SK-MEL-5 (cell line): ENCODE measurements at places on chromosomes 11 and 22.

GRCh38 chr11:116773203-116774097, 663 bp upstream of the BUD13 start:
- DNase-seq = no peak

GRCh38 chr11:100190395-100190794, 496.7 kb upstream of the ARHGAP42 start:
- DNase-seq = no peak

DNA sequence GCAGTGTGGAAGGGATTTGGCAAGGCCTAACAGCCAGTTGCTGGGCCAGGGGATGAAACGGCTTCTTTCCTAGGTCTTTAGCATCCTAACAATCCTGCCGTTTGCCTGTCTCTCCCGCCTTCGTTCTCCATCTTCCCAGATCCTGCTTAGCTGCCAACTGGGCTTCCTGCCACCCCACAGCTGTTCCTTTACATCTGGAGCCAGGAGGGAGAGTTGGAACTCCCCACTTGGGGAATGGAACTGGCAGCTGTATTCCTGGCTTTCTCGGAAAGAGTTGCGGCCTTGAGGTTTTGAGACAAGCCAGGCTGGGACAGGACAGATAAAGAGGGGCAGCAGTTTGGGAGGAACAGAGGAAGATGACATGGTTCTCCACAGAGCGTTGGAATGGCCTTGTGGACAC, 59.6 kb downstream of the ST3GAL4 start:
- DNase-seq = no peak

DNA sequence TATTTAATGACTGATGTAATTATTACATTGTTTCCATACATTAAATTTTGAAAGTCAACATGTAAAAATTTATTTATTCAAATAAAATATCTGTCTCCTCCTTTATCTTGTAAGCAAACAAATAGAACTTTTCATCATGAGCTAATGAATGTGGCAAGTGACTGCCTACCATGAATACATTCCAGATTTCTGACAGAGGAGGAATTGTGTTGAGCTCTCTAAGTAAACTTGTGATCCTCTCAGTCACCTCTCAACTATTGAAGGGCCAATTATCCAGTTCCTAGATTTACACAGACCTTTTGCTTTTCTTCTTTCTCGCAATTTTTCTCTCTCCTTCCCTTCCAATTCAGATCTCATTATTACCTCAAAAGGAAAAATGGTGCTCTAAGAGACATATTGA, 21.5 kb downstream of the PRRG4 start:
- DNase-seq = peak; percentile 95

DNA sequence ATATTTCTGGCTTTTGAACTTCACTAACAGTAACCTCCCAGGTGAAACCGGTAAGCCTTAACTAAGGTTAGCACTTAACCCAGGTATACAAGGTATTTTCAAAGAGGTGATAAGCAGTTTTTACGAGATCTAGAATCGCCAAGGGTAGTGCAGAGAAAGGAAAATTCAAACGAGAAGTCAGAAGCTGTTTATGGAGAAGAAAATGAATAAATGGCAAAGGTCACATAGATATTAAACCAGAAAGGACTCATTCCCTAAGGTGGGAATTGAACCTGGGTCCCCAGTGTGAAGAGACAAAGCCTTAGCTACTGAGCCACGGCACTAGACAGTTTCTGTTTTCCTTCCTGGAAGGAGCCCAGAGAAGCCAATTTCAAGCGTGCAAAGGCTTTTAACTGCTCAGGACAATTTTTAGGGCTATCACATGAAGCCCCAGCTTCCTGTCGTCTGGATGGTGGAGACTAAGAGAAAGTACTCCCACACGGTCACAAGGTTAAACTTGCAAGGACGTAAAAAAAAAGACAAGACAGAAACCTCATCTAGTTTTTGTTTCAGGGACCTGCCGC, 5.7 kb upstream of the C1QTNF6 start:
- DNase-seq = peak; percentile 98
